ENCODE measurements at places on chromosomes 7 and 10.

DNA sequence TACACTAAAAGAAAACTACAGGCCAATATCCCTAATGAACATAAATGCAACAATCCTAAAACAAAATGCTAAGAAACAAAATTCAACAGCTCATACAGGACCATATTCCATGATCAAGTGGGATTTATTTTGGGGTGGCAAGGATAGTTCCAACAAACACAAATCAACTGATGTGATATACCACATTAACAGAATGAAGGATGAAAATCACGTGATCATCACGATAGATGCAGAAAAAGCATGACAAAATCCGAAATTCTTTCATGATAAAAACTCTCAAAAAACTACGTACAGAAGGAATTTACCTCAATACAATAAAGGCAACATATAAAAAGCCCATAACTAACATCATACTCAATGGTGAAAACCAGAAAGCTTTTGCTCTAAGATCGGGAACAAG is 124.0 kb downstream of the RELN start:
- no peak for DNase-seq

DNA sequence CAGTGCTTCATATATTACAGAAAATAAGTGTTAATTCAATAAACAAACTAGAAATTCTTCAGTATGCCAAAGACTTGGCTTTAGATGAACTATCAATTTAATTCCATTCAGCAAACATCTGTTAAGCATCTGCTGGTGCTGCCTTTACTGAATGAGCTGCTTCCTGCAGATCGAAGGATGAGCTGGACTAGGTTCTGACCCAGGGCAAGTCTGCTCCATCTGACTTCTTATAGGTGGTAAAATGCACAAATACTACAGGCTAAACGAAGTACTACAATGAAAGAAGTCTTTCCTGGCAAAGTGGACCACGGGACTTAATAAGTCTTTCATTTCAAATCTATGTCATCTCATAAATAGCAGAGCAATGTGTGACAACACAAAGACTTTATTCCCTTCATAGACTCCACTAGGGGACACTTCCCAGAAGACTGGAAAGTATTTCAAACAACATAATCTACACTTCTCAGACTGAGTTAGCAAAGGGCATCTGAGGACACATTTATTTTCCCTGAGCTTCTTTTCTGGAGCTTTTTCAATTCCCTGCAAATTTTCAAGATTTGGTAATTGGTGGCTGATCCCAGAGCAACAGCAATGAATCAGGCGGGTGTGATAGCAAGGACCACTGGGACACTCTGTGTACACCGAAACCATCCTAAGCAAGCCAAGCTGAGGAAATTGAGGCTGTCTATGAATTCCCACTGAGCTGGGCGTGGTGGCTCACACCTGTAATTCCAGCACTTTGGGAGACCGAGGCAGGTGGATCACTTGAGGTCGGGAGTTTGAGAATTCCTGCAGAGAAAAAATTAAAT is 108.9 kb upstream of the FRMD4A start:
- DNase-seq: no peak

GRCh38 chr10:102583435-102584417 is 60.6 kb upstream of the TRIM8 start:
- DNase-seq: peak; percentile 81

- DNase-seq: no peak
These were observed 53.8 kb downstream of the PANK1 start for GRCh38 chr10:89591111-89591795.

DNA sequence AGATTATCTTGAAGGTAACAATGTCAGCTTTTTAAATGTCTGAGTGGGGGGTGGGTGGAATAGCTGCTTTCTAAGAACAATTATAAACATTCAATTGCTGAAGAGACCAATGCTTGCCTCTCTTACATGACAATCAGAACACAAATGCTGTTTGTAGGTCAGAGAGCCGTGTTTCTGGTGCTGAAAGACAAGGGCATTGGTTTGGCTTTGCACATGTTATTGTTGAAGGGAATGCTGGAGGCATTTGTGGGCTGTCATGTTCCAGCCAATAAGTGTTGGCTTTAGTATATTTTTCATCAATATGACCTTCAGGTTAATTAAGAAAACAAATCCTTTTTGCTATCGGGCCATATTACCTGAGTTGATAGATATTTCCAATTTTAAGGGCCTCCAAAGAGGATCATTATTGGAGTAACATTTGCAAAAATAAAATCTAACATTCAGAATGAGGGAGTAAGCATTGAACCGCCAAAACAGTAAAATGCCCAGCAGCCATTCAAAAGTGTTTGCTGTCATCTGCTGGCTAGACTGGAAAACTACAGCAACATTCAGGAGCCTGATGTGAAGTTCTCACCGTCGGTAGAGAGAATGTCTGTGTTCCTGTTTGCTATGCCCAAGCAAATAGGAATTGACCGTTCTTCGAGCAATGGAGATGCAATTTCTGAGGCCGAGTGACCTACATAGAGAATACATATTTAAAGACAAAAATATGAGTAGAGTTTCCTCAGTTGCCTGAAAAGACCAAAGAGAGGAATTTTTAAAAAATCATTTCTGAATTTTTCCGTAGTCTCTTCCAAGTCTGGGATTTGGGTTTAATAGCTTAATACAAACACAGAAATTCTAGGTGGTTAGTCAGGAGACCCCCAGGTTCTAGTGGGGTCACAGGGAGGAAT is 118.9 kb downstream of the APBB1IP start:
- no peak for DNase-seq

DNA sequence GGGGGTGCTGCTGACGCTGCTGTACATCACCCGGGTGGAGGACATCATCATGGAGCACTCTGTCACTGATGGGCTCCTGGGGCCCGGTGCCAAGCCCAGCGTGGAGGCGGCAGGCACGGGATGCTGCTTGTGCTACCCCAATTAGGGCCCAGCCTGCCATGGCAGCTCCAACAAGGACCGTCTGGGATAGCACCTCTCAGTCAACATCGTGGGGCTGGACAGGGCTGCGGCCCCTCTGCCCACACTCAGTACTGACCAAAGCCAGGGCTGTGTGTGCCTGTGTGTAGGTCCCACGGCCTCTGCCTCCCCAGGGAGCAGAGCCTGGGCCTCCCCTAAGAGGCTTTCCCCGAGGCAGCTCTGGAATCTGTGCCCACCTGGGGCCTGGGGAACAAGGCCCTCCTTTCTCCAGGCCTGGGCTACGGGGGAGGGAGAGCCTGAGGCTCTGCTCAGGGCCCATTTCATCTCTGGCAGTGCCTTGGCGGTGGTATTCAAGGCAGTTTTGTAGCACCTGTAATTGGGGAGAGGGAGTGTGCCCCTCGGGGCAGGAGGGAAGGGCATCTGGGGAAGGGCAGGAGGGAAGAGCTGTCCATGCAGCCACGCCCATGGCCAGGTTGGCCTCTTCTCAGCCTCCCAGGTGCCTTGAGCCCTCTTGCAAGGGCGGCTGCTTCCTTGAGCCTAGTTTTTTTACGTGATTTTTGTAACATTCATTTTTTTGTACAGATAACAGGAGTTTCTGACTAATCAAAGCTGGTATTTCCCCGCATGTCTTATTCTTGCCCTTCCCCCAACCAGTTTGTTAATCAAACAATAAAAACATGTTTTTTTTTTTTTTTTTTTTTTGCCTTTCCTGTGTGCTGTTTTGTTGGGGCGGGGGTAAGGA is 55.8 kb downstream of the TSPAN15 start:
- DNase-seq: no peak

GRCh38 chr10:76126607-76127527 is 695.4 kb downstream of the LRMDA start:
- DNase-seq: no peak

- no peak for DNase-seq
These were observed 22.4 kb upstream of the FGL2 start for GRCh38 chr7:77222065-77222464.

- DNase-seq: no peak
These were observed 813.2 kb upstream of the AUTS2 start for GRCh38 chr7:68785036-68785435.

DNA sequence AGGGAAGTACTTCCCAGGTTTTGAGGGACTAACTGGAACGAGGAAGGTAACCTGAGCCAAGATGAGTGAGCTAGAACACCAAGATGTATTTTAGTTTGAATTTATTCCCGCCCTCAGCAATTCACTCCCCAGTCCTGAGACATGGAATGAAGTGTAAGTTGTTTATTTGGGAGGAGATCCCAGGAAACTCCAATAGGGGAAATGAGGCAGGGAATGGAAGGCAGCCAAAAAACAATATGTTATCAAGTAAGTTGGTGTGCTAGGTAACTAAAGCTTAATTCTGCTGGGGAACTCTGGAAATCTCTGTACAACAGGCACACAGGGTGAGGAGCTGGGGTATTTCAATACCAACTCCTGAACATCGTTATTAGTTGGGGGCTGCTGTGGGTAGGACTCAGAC is 189.7 kb upstream of the HDAC9 start:
- no peak for DNase-seq

DNA sequence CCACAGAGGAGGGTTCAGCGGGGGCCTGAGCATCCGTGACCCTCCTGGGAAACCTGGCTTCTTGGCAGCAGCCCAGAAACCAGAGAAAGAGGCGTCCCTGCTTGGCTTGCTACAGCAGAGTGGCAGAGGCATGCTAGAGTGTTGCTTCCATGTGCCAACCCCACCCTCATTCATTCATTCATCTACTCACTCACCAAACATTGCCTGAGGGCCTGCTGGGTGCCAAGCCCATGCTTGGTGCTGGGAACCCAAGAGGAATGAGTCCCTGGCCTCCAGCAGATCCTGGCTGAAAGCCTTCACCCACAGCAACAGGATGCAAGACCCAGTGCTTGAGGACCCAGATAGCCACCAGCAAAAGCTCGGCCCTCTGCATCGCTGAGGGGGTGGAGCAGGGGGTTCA is 129.0 kb downstream of the CDH23 start:
- no peak for DNase-seq

- DNase-seq: no peak
These were observed 84.7 kb upstream of the NPVF start for GRCh38 chr7:25312968-25313367.

DNA sequence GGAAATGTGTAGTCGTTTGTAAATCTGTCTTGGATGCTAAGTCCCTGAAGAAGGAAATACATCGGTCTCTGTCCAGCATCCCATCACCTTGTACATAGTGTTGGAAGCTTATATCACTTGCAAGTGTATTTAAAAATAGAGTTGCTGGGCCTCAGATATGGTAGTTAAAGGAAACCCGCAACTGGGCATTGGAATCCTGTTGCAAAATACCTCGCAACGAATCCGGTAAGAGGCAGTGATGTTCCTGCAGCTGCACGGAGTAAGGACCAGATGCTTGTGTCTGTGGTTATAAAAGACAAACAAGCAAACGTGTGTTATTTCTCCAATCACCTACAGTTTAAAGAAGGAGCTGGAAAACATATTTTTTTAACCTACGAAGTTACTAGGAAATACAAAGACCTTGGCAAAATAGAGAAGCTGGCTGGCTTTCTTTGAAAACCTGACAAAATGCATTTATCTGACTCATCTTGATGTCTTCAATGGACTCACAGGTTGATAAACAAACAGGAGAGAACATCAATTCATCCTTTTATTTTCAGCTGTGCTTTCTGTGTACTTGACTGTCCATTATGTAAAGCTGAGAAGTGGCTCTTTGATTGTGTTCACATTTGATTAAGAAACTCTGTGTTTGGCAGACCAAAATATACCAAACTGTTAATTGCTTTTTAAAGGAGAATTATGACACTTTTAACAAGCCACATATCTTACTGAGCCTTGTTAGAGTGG is 326.4 kb downstream of the SFMBT2 start:
- DNase-seq: no peak

DNA sequence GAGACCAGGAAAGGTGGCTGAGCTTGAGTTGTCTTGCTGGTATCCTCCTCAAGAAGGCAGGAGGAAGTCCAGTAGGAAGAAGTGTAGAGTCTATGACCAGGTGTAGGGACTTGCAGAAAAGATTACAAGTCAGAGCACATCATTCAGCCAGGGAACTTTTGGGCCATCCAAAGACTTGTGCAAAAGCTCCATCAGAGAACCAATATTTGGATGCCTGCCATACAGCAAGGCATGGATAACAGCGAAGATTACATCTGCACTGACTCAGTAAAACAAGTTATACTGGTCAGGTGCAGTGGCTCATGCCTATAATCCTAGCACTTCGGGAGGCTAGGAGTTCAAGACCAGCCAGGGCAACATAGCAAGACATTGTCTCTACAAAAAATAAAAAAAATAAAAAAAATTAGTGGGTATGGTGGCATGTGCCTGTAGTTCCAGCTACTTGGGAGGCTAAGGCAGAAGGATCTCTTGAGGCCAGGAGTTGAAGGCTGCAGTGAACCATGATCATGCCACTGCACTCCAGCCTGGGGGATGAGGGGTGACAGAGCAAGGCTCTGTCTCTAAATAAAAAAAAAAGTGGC is 13.2 kb upstream of the NMT2 start:
- no peak for DNase-seq

GRCh38 chr7:47460251-47460989 is 121.5 kb downstream of the TNS3 start:
- no peak for DNase-seq

DNA sequence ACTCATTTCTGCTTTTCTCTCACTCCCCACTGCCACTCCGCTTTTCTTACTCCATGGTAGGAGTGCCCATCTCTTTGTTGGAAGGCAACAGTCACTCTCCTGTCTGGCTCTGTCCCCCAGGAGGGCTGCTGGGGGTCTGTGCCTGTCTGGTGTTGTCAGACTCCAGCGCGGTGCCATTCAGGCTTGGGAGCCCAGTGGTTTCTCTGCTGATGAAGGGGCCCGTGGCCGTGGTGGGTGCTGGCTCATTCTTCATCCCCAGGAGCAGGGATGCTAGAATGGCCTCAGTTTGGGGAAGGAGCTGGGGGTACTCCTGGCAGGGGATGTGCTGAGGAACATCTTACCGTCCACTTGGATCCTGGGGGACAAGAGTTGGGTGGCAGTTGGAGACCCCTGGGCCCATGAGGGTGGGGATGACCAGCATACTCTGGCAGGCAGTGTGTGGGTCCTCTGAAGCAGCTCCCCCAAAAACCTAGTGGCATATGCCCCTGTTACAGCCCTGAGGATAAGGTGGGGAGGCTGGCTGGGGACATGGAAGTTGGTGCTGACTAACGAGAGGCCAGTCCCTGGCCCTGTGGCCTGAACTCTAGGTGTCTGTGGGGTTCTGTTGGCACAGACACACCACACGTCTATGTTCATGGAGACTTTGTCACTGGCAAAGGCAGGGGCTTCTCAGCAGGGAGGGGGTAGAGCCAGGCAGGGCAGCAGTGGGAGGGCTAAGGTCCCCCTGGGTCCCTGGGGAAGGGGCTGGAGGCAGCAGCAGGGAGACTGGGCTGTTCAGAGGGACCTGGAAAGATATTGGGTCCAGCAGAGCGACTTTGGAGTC is 102.8 kb upstream of the RET start:
- DNase-seq: no peak

- no peak for DNase-seq
These were observed 124.9 kb downstream of the ELFN1 start for GRCh38 chr7:1794888-1795542.

DNA sequence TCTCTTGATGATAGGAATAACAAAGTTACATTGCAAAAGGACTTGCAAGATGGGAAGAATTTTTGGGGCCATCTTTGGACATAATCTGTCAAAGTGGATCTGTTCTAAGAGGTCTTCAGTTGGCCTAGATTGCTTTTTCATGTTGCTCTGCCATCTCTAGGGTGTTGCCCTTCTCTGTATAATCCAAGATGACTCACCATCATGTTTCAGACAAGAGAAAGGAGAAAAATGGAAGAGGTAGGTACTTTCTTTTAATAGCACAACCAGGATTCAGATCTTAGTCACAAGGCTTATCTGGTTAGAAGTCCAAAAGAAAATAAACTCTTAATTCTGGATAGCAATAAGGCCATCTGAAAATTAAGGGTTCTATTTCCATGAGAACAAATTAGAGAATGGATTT is 38.7 kb upstream of the FOXP2 start:
- no peak for DNase-seq

GRCh38 chr7:41205600-41205999 is 497.3 kb downstream of the INHBA start:
- no peak for DNase-seq

- DNase-seq: no peak
These were observed 45.6 kb downstream of the BMPR1A start for GRCh38 chr10:86801995-86802394.
